ENCODE measurements at places on chromosomes 12 and 14.

GRCh38 chr12:121582583-121583333 is 1.9 kb upstream of the KDM2B start:
- DNase-seq = peak; percentile 45

DNA sequence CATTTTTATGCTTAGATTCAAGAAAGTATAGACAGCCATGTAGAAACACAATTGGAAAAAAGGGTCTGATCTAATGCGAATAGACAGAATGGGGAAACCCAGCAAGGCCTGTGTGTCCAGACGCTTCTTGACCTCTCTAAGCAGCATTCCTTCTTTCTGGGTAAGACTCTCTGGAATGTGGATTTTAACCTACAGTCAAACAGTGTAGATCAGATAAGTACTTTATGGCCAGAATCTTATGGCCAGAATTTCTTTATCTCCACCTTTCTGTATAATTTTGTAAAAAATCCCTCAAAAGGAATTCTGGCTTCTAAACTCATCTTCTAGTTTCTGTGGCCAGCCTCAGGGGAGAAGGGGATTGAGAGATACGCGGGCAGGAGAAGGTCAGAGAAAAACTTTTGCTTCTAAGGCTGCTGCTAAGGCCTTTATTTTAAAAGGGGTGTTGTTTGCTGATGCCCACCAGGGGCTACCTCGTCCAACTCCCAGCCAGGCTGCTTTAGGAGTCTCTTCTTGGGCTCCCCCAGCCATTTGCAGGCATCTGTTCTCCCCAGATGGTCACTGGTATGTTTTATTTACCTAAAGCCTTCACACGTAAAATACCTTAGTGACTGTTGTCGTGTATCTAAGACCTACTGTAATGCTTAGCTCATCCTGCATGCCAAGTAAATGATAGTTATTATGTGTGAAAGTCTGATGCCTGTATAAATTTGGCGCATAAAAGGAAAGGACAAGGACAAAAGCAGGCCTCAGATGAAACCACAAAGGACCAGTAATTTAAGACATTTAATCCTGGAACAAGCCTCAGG is 68.4 kb downstream of the ANO6 start:
- peak; percentile 74 for DNase-seq

GRCh38 chr12:125159702-125160101 is 94.5 kb downstream of the AACS start:
- DNase-seq = no peak

DNA sequence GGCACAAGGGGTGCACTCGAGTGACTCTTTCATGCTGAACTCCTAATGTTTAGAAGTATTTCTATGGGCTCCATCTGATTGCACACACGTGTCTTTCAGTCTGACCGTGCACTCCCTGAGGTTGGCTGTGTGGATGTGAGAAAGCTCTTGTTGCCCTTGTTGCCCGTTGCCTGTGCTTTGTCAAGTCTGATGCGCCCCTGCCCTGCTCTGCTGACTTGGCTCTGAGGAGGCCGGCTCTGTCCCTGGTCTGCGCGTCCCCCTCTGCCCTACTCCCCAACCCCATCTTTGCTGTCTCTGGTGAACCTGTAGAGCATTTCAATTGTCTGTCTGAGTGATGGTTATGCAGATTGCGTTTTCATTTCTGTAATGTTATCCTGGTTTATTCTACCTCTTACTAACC is 802.3 kb downstream of the NRXN3 start:
- DNase-seq = no peak

DNA sequence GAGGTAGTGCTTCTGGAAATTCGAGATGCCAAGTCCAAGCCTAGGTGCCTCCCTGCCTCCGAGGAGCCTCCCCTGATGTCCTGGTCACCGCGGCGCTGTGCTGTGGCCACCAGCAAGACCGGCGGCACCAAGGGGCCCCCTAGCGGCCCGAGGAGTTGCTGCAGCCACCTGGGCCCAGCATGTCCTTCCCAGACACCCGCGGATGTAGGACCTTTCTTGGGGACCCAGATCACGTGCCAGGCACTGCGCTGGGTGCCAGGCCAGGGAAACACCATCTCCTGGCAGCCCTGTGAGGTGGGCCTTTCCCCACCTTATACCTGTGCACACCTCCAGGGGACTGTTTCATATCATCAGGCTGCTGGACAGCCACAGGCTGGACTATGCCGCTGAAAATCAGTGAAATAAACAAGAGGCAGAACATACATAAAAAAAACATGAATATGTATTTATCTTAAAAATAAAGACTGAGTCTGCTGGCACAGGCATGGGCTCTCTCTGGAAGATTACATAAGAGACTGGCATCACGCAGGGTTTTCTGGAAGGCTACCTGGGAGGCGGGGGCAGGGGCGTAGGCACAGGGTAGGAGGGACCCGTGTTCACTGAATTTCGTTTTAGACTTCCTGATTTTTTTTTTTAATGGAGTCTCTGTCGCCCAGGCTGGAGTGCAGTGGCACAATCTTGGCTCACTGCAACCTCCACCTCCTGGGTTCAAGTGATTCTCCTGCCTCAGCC is 15.9 kb upstream of the HHIPL1 start:
- DNase-seq = peak; percentile 62

GRCh38 chr14:56216626-56217379 is 98.6 kb downstream of the PELI2 start:
- DNase-seq = peak; percentile 30

- no peak for DNase-seq
These were observed 456.5 kb upstream of the LMO3 start for GRCh38 chr12:17062267-17063036.

GRCh38 chr14:63436286-63437098 is 106.7 kb downstream of the PPP2R5E start:
- no peak for DNase-seq

- DNase-seq = no peak
These were observed 781.5 kb upstream of the FBXO33 start for GRCh38 chr14:40213701-40214100.

DNA sequence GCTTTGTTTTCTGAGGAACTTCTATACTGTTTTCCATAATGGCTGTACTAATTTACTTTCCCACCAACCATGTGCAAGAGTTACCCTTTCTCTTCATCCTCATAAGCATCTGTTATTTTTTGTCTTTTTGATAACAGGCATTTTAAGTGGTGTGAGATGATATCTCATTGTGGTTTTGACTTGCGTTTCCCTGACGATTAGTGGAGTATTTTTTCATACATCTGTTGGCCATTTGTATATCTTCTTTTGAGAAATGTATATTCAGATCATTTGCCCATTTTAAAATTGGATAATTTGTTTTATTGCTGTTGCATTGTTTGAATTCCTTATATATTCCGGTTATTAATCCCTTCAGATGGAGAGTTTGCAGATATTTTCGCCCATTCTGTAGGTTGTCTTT is 10.2 kb upstream of the HMGA2 start:
- DNase-seq = no peak

DNA sequence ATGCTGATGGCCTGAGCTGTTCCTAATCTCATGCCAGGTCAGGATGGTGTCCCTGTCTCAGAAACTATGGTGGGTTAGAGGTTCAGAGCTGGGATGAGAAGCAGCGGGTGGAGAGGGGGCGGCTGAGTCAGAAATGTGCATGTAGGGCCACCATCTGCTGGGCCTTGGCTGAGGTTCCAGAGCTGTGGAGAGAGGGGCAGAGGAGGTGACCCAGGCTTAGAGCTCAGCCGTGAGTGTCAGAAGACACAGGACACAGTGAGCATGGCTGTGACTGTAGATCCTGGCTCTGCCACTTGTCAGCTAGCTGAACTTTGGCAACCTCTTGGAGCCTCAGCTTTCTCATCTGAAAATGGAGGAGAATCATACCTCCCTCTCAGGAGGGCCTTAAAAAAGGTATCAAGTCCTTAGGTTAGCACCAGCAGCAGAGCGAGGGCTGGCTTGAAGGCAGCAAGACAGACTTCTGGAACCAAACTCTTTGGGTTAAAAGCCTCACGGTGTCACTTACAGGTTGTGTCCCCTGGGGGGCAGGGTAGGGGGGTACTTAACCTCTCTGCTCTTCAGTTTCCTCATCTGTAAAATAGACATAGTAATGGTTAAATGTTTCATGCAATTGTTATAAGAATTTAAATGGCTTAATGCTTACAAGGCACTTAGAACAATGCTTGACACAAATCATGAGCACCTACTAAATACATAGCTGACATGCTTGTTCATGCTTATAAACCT is 34.8 kb downstream of the TMEM229B start:
- DNase-seq = no peak

GRCh38 chr12:41661141-41661765 is 473.1 kb downstream of the PDZRN4 start:
- DNase-seq = no peak

GRCh38 chr14:87271331-87271730 is 721.7 kb downstream of the GALC start:
- no peak for DNase-seq

DNA sequence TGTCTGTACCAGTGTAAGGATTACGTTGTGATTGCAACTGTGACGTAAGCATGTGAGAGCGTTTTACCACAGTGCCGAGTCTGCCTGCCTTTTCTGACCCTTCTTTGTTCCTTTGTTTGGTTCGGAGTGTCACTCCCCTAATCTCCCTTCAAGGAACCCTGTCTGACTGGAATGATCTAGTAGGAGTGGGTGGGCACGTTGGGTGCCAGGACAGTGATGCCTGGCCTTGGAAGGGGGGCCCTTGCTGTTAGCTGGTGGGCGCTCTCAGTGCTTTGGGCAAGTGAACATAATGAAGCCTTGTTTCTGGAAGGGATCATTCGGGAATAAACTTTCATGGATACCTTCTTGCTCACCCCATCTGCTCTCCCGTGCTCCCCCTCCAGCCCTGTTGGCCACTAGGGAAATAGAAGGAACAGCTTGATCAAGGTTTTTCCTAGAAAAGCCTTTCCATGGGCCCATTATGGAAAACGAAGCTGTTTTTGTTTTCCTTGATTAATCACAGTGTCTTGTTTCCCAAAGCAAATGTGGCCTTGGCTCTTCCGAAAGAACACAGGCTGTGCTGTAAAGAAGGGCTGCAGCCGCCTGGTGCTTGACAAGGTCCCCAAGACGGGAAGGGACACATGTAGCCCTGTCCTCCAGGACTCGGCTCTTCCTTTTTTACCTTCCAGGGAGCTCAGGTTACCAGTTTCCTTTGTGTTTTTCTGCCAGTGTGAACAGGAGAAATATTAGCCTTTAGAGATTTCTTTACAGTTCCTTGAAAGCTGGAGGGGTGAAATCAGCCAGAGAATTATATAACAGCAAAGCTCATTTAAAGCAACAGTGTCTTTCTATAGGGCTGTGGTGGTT is 215.5 kb downstream of the CRADD start:
- DNase-seq = peak; percentile 30

- no peak for DNase-seq
These were observed 64.5 kb downstream of the TSPAN9 start for GRCh38 chr12:3141339-3142321.

DNA sequence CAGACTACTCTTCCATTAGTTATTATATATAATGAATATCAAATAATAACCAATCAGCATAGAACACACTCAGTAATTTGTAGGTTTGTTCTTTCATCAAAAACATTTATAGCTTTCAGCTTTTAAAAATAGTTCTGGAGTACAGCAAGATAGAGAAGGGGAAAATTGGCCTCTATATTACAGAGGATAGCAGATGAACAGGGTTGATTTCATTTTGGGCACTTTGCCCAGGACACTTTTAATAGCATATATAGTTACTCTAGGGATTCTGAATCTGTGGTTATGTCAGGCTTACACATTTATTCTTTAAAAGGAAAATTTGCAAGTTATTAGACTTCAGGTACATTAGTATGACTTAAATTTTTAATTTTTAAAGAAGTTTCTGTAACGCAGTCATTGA is 52.6 kb downstream of the IFT81 start:
- DNase-seq = peak; percentile 72

DNA sequence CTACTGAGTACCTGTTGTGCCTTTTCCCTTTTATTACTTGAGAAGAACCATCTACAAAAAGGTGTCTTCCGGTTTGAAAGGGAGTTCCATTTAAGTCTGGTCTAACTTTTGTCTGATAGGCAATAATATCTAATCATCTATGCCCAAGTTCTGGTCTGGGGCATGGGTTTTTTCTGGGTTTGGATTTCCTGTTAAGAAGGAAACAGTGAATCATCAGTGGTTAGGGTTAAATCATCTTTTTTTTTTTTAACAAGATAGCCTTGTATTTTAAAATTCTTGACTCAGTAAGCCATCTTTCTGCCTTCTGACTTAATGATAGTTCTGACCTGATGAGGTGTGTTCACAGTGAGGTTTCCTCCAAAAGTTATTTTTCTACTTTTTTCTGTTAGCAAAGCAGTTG is 29.3 kb upstream of the CPNE8 start:
- DNase-seq = peak; percentile 9

DNA sequence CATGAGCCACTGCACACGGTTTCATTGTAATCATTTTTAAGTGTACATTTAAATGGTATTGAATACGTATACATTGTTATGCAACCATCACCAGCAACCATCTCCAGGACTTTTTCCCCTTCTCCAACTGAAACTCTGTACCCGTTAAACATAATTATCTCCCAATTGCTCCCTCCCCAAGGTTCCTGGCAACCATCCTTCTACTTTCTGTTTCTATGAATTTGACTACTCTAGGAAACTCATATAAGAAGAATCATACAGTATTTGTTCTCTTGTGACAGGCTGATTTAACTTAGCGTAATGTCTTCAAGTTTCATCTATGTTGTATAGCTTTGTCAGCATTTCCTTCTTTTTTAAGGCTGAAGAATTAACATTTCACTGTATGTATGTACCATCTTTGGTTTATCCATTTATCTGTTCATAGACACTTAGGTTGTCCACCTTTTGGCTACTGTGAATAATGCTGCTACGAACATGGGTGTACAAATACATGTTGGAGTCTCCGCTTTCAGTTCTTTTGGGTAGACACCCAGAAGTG is 223.1 kb downstream of the EFCAB11 start:
- no peak for DNase-seq

DNA sequence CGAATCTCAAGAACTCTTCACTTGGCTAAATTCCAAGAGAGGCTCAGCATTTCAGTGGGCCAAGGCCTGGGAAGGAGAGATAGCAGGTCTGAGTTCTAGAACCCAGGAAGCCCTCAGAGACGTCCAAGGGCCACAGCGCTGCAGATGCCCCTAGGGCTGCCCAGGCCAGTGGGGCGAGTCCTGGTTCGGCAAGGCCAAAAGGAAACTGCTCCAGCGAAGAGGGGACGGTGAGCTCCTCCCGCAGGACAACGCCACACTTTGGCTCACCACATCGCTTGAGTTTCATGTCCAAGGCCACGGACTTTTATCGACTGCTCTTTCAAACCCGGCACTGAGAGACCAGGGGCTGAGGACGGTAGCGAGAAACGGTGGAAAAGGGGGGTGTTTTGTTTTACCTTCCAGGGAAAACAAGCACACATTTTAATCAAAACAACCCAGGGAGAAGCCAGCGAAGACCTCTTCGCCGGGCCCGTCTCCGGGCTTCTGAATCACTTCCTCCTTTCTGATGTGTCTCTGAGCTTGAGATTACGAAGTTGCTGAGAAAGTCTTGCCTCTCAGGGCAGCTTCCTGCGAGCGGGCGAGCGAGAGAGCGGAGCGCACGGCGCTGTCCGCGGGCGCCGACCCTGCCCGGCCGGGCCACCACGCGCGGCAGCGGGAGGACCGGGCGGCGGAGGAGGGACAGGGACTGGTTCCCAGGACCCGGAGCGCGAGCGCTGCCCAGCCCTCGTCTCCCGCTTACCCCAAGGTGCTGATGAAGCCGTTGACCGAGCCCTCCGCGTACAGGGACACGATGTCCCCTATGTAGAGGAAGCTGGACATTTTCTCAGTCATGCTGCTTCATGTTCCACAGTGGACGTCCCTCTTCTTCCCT is 808 bp downstream of the ITPR2 start:
- peak; percentile 75 for DNase-seq

GRCh38 chr12:111841236-111841749 is 735 bp upstream of the MAPKAPK5 start:
- DNase-seq = no peak

GRCh38 chr14:90809530-90810312 is 6.5 kb downstream of the TTC7B start:
- DNase-seq = no peak

GRCh38 chr14:50607181-50607580 is 47.2 kb downstream of the ATL1 start:
- DNase-seq = peak; percentile 73

Data from fibroblast of the aortic adventitia (primary cell).